ENCODE measurements at places on chromosomes 7 and 10.

GRCh38 chr7:41979834-41980307 lies 257.1 kb downstream of the GLI3 start:
- DNase-seq = no peak

GRCh38 chr10:131786756-131787605 lies 113.8 kb upstream of the PPP2R2D start:
- DNase-seq = no peak

- DNase-seq = no peak
Measured at GRCh38 chr10:50528206-50528605, 95.5 kb downstream of the SGMS1 start.

DNA sequence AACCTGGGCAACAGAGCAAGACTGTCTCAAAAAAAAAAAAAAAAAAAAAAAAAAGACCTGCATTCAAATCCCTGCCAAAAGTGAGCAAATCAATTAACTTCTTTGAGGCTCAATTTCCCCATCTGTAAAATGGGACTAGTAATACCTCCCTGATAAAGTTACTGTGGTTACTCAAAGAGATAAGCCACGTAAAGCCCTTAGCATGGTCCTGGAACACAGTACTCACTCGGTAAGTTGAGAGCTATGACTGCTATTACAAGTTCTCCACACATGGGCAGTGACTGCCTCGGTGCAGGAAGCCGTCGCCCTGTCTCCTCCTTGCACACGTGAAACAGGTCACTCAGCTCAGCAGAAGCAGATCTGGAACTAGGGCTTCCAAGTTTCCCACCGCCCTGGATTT lies 37.9 kb downstream of the DDIT4 start:
- no peak for DNase-seq

DNA sequence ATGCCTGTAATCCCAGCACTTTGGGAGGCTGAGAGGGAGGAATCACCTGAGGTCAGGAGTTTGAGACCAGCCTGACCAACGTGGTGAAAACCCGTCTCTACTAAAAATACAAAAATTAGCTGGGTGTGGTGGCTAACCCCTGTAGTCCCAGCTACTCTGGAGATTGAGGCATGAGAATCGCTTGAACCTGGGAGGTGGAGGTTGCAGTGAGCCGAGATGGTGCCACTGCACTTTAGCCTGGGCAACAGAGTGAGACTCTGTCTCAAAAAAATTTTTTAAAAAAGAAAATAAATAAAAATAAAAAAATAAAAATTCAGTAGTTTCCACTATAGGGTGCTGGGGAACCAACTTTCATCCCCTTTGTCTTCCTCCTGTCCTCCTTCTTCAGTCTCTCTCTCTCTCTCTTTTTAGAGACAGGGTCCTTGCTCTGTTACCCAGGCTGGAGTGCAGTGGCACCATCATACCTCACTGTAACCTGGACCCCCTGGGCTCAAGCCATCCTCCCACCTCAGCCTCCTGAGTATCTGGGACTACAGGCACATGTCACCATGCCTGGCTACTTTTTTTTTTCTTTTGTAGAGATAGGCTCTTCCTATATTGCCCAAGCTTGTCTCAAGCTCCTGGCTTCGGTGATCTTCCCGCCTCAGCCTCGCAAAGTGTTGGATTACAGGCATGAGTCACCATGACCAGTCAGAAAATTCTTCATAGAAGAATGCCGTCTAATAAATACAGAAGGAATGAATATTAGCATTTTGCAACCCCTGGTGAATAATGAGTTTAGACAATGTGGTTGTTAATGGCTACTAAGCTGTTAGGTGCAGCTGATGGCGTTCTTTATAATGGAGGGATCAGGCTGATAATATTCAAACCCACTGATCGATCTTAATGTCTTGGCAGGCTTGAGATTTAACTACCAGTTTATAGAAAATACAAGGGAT lies 20.6 kb downstream of the RBM20 start:
- DNase-seq = no peak

DNA sequence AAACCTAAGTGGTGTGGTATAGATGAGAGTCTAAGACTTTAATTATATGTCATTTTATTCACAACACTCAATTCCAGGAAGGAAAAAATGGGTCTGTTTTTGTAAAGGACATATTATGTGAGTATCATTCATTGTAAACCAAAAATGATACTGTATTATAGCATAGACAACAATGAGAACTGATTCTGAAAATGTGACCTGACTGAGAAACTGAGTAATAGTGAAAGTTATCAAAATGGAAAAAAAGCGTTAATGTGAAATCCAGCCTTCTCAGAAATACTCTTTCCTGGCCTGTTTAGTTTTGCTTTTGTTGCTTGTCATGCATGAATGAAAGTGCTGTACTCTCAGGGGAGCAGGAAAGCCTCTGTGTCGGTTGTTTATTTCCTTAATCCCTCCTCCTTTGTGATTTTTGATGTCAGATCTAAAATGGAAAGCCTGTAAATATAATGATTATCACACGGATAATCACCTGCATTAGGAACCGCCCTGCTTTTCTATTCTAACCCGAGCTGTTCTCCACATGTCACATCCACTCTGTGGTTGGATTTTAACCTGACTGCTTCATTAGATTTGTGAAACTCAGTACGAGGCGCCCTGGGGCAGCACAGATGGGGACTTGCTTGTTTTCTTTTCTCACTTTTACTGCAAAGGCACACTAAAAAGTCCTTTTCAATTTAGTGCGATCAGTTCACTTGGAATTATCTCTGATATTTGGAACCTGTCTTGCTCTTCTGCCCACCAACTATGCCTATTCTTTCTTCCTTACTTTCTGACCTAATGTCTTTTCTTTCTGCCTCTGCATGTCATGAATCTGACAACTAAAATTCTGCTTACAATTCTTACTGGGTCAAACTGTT lies 240.9 kb upstream of the KAT6B start:
- no peak for DNase-seq

DNA sequence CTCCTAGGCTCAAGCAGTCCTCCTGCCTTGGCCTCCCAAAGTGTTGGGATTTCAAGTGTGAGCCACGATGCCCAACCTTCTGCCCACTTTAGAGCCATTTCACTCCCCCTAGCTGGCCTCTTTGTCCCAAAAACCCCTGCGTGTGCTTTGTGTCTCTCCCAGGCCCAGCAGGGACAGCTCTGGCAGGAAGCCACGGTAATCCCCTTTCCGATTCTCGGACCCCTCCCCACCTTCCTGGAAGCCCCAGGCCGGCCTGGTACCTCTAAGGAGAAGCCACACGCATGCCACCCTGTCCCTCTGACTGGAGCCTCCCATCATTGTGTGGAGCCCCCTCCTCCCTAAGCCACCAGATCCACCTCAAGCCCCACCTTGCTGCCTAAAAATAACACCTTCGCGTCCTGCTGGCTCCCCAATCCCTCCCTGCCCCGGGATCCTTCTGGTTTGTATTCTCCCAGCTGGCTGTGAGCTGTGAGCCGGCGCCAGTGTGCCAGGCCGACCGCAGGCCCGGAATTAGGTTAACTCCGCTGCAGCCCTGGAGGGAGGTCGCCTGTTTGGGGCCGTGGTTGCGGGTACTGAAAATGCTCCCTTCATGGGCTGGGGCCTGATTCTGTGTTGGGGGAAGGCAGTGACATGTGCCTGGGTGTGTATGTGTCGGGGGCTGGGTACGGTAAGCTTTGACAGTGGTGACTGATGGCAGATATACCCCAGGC lies 16.4 kb upstream of the SRRM3 start:
- no peak for DNase-seq

DNA sequence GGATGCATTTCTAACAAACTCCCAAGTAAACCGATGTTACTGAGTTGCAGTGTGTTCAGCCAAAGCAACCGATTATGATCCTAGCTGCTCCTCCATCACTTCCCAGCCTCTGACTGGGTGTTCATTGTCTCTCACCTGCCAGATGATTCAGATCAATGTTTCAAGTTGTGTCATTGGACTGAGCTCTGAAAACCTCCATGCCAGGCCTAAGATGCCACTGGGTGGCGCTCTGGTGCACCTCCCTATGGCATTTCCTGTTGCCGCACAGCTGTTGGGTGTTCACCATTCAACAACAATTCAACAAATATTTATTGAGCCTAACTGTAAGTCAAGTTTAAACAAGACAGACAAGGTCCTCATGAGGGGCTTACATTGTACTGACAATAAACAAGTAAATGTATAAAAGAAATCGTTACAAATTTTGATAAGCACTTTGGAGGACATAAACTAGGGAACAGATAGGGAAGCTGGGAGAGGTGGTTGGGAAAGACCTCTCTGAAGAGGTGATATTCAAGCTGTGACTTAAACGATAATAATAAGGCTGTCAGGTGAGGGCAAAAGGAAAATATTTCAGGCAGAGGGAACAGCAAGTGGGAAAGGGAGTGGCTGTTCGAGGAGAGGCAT lies 22.8 kb downstream of the RGR start:
- peak; percentile 37 for DNase-seq

DNA sequence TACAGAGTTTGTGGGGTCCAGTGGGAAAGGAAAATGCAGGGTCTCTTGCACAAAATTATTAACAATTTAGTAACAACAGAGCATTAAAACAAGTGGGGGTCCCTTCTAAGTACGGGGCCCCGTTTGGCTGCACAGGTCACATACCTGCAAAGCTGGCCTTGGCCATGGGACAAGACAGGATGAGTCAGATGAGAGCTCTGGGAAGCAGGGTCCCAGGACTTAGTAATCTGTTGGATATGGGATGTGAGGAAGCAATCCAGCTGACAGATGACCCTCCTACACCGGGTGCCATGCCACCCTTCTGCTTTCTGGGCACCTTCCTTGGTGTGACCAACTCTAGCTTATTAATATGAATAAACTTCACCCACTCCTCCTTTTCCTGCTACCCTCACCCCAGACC lies 3.2 kb upstream of the DUSP5 start:
- no peak for DNase-seq

DNA sequence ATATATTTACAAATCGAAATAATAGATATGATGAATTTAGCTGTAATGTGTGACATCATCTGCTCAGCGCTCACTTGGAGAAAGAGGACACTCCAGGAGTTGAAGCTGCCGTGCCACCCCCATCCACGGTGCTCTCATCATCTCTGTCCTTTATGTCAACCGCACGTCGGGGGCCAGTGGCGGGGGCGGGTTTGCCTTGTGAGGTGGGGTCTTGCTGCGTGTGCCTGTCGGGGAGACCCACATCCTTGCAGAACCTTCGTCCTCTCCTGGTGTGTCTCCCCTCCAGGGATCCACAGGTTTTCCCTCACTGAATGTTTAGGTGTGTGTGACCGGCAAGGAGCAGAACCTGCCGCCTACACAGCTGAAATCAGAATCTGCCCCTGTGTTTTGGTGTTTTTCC lies 71.6 kb downstream of the INPP5A start:
- DNase-seq = no peak

DNA sequence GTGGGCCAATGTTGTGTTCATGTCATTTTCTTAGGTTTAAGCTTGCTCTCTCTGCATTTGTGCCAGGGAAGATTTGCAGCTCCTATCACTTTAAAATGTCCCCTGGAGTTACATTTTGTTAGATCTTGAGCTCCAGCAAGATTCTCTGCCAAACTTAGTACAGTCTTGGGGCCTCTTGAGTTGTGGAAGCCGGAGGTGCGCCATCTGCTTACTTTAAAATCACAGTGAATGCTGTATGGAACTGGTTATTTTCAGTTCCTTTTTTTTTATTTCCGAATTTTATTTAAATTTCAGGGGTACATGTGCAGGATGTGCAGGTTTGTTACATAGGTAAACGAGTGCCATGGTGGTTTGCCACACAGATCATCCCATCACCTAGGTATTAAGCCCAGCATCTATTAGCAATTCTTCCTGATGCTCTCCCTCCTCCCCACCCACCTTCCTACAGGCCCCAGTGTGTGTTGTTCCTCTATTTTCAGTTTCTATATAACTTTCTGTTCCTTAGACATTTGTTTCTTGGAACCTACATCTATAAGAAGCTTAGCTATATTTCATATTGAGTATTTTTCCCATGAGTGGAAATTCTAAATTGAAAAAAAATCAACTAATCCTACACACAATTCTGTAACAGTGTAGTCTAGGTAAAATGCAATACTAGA lies 114.4 kb upstream of the CREB5 start:
- DNase-seq = no peak

GRCh38 chr10:105974803-105975456 lies 1189.6 kb downstream of the SORCS1 start:
- DNase-seq = no peak

GRCh38 chr10:60957667-60958221 lies 13.8 kb upstream of the RHOBTB1 start:
- no peak for DNase-seq

GRCh38 chr7:42137941-42138340 lies 99.1 kb downstream of the GLI3 start:
- no peak for DNase-seq

DNA sequence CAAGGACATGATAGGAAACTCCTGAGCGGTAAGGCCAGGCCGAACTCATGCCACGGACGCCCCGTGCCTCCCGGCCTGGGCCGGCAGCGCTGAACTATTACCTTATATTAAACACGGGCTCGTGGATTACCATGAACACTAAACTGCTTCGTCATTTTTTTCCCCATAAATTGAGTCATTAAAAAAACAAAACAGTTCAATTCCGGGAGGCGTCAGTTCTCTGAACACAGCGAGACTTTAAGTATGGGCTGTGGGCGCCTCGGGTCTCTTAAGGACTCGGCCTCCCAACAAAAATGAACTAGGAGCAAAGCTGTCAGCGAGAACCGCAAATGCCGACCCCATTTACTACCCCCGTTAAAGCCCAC lies 519 bp downstream of the PITRM1 start:
- no peak for DNase-seq

DNA sequence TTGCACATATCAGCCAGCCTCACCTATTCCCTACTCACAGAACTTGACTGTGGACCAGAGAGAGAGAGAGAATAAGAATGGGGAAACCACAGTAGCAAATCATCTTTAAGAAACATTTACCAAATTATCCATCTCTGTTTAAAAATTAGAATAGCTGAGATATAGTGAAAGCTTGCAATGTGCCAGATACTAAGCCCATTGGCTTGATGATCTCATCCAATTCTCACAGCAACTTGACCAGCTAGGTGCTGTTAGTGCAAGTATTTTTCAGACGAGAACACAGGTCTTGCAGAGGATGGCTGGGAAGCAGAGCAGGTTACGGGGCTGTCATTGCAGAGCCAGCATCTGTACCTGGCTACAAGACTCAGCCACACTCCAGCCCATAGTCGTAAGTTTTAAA lies 50.9 kb downstream of the KLF6 start:
- DNase-seq = no peak

GRCh38 chr7:92205987-92206386 lies 27.0 kb upstream of the LRRD1 start:
- no peak for DNase-seq

DNA sequence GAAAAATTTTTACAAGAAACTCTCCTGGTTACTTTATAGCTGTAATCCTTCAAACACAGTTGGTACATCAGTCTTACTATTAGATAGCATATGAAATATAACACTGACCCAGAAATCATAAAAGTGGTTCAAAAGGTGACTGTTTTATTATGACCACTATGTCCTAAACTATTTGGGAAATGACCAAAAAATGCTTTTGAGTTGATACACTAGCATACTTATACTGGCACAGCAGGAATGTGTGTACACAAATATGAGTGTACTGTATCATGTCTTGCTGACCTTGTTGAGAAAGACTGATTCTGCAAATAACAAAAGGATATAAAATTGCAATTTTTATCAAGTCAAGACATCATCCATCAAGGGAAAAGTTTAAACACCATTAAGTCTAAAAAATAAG lies 24.3 kb downstream of the CSTF2T start:
- no peak for DNase-seq

Data from stimulated activated CD8-positive, alpha-beta memory T cell treated with anti-CD3 and anti-CD28 coated beads, Interleukin-2, amount 100 ng/mL, for 1 hour (primary cell).